Renal cortex interstitium (tissue), 15 donors: ENCODE measurements at places on chromosomes 1 and 21.

DNA sequence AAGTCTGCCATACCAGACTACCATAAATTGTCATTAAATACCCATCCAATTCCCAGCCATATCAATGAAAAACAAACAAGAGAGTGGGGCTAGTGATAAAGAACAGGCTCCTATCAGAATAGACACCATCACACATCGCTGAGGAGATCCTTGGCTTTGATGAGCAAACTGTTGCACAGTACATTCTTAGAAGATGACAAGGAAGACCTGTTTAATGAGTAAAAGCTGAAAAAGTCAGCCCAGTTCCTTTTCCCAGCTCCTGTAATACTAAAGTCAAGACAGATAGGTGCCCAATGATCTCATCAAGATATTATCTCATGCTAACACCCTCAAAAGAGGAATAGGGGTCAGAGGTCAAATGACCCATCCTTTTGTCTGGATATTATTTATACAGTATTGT is 164.5 kb upstream of the COA6 start:
- DNase-seq: no peak

GRCh38 chr1:86156566-86157455 is at the start of gene COL24A1:
Gene COL24A1 (minus strand): TSS chr1:86156772. CDS start chr1:86156396, 376 bp downstream.
- peak; percentile 53 for DNase-seq

DNA sequence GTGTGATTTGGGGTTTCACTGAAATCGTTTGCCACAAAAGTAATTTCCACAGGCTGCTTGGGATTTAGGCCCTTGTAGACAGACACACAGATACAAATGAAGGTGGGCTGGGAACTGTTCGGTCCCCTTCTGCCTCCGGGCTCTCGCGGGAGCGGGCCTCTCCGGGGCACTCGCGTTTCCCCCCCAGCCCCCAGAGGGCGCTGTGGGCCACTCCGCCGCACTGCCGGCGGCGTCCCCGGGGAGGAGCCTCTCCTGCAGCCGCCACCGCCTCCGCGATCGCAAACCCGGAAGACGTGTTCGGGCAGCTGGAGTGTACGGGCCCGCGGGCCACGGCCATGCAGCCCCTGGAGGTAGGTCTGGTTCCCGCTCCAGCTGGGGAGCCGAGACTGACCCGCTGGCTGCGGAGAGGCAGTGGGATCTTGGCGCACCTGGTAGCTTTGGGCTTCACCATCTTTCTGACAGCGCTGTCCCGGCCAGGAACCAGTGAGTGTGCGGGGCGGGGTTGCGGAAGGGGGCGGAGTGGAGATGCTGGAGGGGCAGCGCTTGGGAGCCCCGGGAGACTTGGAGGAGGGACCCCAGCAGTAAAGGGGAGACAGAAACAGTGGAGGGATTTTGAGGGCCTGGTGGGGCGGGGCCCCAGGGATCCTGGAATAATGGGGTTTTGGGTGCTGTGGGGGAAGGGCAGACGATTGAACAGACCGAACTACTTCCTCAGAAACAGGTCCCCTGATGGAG is at the start of gene CYB561D1:
Gene CYB561D1 (plus strand): TSS at position 290 of the 735 bp plus-strand sequence. CDS start 46 bp downstream, at position 336.
- DNase-seq: peak; percentile 79

DNA sequence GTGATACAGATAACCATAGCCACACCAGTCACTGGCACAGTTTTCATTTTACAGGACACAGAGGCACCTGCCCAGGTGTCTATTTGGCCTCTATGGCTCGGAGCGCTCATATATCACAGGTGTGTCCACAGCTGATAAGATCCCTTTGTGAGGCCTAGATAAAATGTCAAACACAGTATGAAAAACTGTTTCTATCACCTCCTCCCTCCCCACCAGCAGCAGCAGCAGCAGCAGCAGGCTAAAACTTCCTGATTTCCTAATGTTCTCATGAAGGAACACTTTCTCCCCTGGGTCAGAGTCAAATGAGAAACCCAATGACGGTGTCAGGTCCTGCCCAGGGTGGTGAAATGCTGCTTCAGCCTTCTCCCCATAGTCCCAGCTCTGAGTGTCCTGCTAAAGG is 24.4 kb downstream of the ELAPOR1 start:
- no peak for DNase-seq

GRCh38 chr1:231566496-231566895 is 38.0 kb downstream of the TSNAX start:
- DNase-seq: no peak

- DNase-seq: no peak
Measured at GRCh38 chr1:15004396-15004795, 149.2 kb upstream of the TMEM51 start.

GRCh38 chr1:203100516-203100869 is 14.7 kb upstream of the MYOG start:
- no peak for DNase-seq

GRCh38 chr1:116144151-116144550 is 33.0 kb downstream of the MAB21L3 start:
- no peak for DNase-seq

- no peak for DNase-seq
Measured at GRCh38 chr1:234212764-234213657, 160.2 kb upstream of the COA6 start.

GRCh38 chr1:159996653-159997052 is 35.1 kb downstream of the PIGM start:
- DNase-seq: no peak

GRCh38 chr1:173482683-173483082 is 5.5 kb downstream of the PRDX6 start:
- DNase-seq: no peak

DNA sequence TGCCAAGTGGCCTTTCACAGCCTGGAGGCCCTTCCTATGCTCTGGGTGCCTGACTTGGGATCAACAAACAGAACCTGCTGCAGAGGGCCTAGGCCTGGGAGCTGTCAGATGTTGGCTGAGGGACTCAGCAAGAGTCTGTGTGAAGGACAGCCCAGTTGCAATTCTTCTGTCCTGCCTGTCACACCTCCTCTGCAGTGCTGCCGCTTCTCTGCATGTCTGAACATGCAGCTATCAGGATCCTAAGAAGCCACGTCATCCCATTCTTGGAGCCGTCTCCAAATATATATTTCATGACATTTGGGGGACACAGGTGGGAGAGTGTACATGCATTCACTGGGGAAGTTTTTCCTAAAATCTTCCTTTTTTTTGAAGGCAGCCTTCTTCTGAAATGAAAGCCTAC is 8.6 kb downstream of the FCAMR start:
- no peak for DNase-seq

DNA sequence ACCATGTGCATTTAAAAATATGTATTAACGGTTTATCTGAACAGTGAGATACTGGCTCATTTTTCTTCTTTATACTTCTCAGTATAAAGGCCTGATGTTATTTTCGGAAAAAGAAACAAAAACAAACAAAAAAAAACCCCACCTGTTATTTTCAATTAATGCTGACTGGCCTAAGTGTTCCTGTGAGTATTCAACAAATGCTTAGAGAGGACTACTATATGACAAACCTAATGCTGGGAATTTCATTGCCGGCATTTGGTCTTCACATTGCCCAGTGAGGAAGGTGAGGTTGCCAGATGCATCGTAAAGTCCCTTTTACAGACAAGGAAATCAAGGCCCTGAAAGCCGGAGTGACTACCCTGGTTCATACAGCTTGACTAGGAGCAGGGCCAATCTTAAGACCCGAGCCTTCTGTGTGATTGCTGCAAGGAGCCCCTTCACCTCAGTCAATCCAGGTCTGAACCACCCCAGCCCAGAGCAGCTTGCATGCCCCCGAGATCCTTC is 599 bp downstream of the MRPL24 start:
- no peak for DNase-seq

GRCh38 chr1:200856716-200857357 is 15.9 kb upstream of the GPR25 start:
- DNase-seq: no peak

DNA sequence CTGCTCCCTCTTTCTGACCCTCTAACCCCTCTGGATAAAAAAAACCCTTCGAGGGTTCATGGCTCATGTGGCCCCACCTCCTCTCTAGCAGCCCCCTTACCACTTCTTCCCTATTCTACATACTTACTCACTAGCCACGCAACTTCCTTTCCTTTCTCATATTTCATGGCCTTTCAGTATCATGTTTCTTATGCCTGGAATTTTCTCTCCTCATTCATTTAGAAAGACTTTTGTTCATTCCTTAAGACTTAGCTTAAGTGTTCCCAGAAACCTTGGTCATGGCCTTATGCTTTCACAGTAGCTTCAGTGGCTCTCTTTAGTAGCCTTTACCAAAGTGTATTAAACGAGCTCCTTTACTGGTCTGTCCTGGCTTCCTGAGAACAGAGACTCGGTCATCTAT is 6.1 kb downstream of the ACP6 start:
- DNase-seq: no peak

DNA sequence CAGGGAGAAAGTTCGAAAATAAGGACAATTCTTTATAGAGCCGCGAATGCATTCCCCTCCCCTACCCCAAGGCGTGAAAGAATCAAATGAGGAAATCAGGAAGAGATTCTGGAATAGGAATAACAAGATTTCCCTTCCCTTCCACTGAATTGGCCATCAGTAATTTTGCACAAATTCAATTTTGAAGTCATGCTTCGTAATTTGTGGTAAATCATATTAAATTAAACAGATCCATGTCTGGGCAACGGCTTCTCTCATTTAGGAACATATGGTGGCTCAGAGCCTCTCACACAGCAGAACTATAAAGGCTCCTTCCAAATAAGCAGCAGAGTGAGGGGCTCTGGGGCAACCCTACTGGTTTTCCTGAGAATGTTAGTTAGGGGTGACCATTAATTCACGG is 152.9 kb downstream of the CLIC6 start:
- no peak for DNase-seq

DNA sequence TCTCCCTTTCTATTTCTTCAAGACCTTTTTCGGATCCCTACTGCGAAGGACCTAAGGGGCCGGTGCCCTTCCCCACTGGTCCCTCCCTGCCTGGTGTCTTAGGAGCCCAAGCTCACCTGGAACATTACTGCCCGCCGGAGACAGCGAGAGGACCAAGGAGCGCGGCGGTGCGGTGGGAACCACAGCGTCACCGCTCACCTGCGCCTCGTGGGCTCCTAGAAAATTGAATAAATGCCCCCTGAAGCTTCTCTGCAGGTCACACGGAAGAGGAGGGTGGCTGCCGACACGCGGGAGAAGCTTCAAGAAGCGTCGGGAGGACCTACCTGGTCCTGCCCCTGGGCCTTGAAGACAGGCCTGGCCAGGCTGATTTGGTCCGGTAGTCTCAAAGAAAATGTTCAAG is 65.2 kb downstream of the PPIAL4A start:
- DNase-seq: no peak

DNA sequence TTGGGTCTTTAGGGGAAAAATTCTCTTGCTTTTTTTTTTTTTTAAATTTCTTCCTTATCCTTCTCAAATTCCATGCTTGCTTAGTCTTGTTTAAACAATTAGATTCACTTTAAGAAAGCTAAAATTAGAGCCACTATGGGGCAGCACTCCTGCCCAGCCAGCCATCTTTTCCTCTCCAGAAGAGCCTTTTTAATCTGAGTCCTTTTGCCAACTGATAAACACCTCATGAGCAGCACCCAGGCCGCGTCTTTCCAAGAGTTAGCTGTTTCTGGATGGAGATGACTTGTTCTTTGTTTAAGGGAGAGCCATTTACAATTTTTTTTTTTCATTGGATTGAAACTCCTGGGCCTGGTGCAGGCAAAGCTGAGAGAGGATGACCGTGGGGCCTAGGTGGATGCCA is 53.3 kb upstream of the TSPAN2 start:
- DNase-seq: no peak

GRCh38 chr1:107926436-107927080 is 38.4 kb downstream of the VAV3 start:
- no peak for DNase-seq

DNA sequence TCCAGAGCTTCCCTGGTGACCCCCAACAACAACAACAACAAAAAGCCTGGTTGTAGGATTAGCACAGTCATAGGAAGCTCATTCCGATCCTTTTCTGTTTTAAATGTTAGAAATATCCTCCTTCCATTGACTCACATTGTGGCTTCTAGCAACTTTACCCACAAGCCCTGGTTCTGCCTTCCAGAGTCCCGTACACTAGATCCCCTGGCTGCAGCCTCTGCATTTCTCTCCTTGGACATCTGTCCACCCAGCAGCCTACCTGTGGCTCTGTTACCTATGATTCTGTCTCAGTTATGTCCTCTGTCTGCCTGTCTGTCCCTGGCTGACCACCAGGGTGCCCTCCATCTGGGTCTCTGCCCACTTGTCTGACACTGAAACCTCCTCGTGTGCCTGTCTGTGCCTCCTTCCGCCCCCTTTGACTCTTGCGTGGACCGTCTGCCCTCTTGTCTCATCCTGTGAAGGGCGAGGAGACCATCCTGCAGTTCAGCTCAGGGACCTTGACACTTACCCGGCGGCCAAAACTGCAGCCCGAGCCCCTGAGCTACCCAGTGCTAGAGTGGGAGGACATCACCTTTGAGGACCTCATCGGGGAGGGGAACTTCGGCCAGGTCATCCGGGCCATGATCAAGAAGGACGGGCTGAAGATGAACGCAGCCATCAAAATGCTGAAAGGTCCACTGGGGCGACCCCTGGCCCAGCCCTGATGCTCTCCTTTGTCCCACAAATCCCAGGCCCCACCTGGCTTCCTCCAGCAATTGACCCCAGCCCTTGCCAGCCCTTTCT is 16.1 kb downstream of the TIE1 start:
- no peak for DNase-seq

DNA sequence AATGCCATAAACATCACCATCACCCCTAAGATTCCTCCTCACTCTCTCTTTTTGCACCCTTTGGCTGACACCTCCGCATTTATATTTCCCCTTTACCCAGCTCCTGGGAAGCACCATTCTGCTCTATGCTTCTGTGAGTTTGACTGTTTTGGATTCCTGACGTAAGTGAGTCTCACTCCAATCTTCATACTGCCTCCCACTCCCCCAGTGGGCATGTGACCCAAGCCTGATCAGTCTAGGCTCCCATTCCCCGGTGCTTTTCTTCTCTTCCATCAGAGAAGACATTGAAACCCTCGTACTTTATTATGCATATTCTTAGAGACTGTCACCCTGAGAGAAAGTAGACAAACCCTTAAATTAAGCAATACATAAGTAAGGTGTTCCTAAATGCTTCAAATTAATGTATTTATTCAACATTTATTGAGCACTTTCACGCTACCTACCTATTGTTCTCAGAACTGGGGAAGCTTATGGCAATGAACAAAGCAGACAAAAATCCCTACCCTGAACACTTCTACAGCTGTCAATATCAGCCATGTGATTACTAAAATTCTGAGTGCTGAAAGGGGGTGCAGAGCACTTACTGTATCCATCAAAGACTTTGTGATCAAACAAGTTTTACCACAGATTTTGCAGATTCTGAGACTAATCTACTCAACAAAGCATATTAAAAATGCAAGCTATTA is 43.4 kb upstream of the DIPK1A start:
- no peak for DNase-seq

- no peak for DNase-seq
Measured at GRCh38 chr1:183687546-183688304, 34.6 kb upstream of the APOBEC4 start.

- DNase-seq: no peak
Measured at GRCh38 chr1:222370081-222370912, 177.6 kb downstream of the HHIPL2 start.

DNA sequence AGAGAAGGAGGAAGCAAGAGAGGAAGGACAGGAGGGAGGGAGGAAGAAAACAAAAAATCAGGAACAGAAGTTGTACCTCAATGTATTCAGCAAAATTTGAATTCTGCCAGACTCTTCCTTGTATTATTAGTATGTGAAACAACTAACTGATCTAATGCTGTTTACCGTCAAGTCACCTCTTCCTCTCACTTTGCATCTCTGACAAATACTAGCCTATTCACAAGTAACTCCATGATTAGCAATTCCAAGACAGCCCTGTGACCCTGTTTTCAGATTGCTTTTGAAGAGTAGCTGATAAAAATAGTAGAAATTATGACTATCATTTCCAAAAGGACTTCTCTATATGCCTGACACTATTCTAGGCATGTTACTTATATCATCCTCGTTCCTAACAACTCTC is 445.4 kb downstream of the NEGR1 start:
- no peak for DNase-seq

GRCh38 chr1:212030936-212031528 is 4.3 kb downstream of the INTS7 start:
- DNase-seq: no peak
